Smooth muscle cell of the coronary artery (primary cell): ENCODE measurements at places on chromosomes 16 and 17. TPM values are rescaled to one million over a fixed set of nuclear protein-coding genes. Genes with fewer than 3 reads are reported as not detected.

Gene CCDC154
- 0.08 and 0.70 TPM in 2 replicates for total RNA-seq

Gene TCAP
- 0.23 and 0.70 TPM in 2 replicates for total RNA-seq

Gene CRHR1
- total RNA-seq, result not detected in 2 replicates

Gene CLDN7
- 0.70 and 1.6 TPM in 2 replicates for total RNA-seq

Gene HOXB4
- total RNA-seq, result 0.35 and 0.90 TPM in 2 replicates

Gene UTS2R
- total RNA-seq, result not detected in 2 replicates

Gene KRT17
- 0.47 and 4.3 TPM in 2 replicates for total RNA-seq

Gene SHISA9
- total RNA-seq, result under 0.01 TPM in 1 of 2 replicates, not detected in the other

Gene ZMYND15
- 0.23 TPM in 1 of 2 replicates, not detected in the other for total RNA-seq

Gene TPPP3
- 1.5 and 2.3 TPM in 2 replicates for total RNA-seq

Gene KRT31
- total RNA-seq, result not detected in 2 replicates

Gene INCA1
- total RNA-seq, result 0.30 and 1.1 TPM in 2 replicates

Gene RRAD
- 6.6 and 22.5 TPM in 2 replicates for total RNA-seq

Gene TBC1D3C
- not detected in 2 replicates for total RNA-seq

Gene CCDC78
- 0.82 and 0.98 TPM in 2 replicates for total RNA-seq

Gene BRICD5
- total RNA-seq, result 2.9 and 4.0 TPM in 2 replicates

Gene FBF1
- 7.9 and 15.8 TPM in 2 replicates for total RNA-seq

Gene LRRC75A
- total RNA-seq, result 0.82 and 0.83 TPM in 2 replicates

Gene CPHXL2
- not detected in 2 replicates for total RNA-seq

Gene KRT15
- 0.35 and 0.90 TPM in 2 replicates for total RNA-seq

Gene RNF157
- 2.3 TPM in 1 of 2 replicates, not detected in the other for total RNA-seq

Gene PERCC1
- not detected in 2 replicates for total RNA-seq

Gene KRT39
- 0.12 TPM in 1 of 2 replicates, not detected in the other for total RNA-seq

Gene KRTAP1-5
- not detected in 2 replicates for total RNA-seq

Gene CDH11
- 983 and 1,255 TPM in 2 replicates for total RNA-seq

Gene TEKT5
- total RNA-seq, result not detected in 2 replicates

Gene WNK4
- 0.12 and 1.6 TPM in 2 replicates for total RNA-seq

Gene YWHAE
- 318 and 384 TPM in 2 replicates for total RNA-seq

Gene EEF2KMT
- total RNA-seq, result 6.4 and 9.7 TPM in 2 replicates

Gene TIMM22
- total RNA-seq, result 8.9 and 11.2 TPM in 2 replicates
